Activated T-cell treated with anti-CD3 and anti-CD28 coated beads for 24 hours (primary cell): ENCODE measurements at places on chromosomes 4 and X.

DNA sequence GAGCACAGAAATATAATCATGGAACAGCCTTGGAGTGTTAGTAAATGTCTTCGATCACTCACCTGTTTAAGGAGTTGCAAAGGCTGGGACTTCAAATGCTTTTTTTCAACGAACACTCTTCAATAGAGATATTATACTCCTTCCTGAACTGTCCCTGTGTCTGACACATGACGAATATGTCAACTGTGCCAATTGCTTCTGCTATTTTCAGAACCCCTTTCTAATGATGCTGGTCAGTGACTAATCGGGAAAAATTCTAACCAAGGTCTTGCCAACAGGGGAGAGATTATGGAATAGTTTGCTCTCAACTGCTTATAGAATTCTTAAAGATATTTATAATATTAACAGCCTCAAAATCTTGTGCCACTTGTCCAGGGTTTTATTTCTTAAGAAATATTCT, 8.5 kb upstream of the KLHL34 start:
- DNase-seq = no peak

DNA sequence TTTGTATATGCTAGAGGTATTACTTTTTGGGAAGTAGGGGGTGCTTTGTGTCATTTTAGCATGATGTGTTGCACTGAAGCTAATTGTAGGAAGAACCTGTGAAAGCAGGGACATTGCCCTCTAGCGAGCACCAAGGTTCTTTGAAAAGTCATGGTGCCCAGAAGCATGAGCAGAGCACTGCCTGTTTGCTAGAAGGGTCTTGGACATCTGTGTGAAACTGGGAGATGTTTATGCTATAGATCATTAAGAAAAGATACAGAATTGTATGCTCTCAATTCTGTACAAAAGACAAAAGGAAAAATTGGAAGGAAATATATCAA, 14.7 kb downstream of the GRPR start:
- DNase-seq = no peak

- no peak for DNase-seq
These were observed 72.0 kb upstream of the MAGEB16 start for GRCh38 chrX:35726176-35726575.

DNA sequence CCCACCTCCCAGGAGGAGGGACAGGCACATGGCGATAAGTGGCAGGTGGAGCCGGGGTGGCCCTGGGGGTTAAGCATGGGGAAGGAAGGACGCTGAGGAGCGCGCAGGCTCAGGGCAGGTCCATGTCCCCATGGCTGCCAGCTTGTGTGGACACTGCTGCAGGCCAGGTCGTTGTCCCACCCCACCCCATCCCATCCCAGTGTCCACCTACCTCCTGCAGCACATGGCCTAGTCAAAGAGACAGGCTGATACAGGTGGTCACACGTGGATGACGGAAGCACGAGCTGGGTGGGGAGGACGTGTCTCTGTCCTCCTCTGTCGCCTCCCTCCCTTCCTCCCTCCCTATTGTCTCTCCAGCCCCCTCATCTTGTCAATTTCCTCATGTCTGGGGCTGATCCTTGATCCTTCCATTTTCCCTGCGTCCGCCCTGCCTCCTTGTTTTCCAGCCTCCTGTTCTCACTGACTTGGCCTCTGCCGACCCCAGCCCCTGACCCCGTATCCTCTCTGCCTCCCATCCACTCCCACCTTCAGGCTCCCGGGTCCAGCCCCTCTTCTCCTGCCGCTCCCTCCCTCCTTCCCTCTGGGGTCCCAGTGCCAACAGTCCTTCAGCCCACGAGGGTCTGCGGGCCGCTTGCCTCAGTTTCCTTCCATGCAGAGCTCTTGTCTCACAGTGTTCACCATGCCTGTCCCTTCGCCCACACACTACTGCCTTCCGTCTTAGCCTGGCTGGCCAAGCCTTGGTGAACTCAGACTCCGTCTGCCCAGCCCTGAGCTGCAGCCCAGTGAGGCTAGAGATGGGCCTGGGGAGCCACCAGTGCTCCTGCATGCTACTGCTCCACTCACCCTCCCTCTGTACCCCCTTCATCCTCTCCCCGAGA, 15.5 kb upstream of the ADD1 start:
- DNase-seq = no peak

DNA sequence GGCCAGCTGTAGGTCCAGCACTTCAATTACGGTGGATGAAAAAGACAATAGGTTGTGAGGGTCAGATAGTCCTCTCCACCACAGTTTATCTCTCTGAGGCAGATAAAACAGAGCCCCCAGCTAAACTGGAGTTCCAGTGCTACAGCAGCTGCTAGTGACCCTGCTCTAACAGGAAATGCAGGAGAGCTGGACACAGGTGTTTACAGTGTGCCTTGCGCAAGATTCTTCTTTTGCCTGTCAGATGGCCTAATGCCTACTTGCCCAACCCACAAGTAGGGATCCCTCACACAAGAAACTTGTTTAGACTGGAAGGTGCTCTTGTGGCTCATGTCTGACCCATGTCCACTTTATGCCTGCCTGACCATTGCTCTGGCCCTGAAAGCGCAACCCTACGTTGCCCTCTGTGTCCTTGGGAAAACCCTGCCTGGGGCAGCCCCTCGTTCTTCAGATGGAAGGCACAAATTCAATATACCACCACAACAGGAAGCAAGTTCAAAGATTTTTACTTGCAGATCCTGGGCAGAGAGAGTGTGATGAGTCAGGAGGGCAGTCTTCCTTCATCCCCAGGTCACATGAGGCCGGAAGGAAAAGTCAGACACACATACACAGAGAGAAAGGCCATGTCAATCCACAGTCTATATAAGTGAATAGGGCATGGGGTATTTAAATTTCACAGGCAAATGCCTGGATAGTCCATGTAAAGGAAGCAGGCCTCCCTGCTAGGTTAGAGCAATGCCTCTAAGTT, 105.1 kb upstream of the ADGRL3 start:
- no peak for DNase-seq

DNA sequence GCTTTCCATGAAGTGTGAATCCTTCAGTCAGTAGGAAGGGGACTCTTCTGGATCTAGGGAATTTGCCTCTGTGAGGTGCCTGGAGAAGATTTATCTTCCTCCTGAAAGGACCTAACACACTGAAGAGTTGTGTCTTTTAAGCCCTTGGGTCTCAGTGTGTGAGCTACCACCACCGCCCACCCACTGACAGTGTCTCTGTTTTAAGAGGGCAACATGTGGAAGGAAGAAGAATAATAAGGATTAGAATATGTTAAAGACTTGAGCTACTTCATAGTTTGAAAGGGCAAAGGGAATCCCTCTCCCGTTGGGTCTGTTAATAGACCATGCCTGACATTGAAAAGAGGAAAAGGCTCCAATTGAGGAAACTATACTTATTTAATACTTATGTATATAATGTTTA, 64.3 kb upstream of the TLR2 start:
- DNase-seq = no peak

DNA sequence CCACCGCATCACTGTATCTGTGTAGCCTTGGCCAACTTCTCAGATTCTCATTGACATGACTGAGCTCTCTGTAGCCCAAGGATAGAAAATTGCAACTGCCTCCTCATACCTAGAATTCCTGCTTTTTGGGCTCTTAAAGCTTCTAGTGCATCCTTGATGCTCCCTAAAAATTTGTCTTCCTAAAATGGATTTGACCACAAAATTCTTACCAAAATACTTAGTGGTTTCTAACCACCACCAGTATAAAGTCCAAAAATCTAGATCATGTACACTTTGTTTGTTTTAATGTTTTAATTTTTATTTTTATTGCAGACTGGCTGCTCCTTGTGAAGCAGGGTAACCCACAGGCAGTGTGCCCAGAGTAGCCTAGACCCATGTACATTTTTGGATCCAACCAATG, 75.5 kb downstream of the TBC1D9 start:
- no peak for DNase-seq

DNA sequence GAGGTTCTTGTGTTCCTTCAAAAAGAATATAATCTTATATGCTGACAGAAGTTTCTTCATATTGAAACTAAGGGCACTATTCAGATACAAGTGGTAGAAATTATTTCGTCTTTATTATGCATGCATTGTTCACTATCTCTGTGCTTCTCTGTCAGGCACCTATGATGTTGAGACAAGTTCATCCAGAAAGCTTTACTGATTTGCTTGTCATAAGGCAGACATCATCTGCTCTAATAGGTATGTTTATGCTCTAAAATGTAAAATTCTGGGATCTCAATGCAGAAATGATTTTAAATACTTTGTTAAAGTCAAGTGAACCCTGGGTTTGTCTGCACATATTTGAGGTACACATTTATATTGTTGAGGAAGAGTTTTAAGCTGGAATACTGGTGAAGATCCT, 3.6 kb downstream of the UGT2B11 start:
- no peak for DNase-seq

GRCh38 chr4:48356355-48356754, 15.0 kb downstream of the SLAIN2 start:
- DNase-seq = no peak

DNA sequence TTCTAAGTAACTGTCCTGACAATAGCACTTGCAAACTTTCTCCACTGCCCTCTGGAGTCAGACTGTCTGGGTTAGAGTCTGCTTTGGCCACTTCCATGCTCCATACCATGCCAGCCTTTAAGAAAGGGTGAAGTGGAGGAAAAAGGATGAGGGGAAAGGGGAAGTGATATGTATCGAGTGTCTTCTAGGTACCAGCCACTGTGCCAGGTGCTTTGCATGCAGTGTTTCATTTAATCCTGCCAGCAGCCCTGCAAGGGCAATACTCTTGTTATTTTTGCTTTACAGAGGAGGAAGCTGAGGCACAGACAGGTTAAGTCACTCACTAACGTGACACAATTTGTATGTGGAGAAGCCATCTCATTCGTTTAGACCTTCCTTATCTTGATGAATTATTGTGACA, 55.6 kb downstream of the RTL9 start:
- no peak for DNase-seq

DNA sequence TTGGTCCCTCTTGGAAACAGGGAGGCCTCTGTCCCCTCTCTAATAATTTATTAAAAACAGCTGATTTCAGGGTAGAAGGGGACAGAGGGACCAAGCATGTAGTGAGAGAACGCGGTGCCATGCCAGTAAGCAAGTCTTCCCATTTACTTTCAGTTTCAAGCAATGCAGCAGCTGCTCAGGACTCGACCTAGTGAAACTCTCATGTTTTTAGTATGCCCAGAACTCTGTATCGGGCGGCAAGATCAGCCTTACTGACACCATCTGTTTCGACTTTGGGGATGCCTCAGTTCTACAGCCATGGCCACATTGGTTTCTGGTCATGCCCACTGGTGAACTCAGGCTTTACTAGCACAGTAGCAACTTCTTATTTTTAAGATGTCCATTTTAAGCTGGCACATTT, 40.6 kb downstream of the ZNF81 start:
- no peak for DNase-seq

DNA sequence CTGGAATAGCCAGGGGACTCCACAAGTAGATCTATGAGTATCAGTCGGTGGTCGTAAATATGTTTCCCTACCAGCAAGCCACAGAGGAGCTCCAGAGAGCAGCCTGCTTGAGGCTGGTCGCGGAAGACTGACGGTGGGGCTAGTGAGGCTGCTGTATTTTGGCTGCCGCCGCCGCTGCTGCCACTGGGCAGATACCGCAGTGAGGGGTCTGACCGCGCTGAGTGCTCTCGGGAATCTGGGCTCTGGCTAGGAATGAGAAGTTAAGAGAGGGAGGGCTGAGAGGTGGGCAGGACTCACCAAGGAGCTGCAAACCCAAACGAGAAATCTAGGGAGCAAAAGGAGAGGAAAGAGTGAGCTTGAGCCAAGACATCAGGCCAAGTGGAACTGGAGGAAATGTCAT, at the start of gene EXOC1L:
Gene EXOC1L, plus strand, starts transcription at position 157 of the 400 bp plus-strand sequence. Its CDS starts 237 bp downstream, at position 394.
- no peak for DNase-seq

DNA sequence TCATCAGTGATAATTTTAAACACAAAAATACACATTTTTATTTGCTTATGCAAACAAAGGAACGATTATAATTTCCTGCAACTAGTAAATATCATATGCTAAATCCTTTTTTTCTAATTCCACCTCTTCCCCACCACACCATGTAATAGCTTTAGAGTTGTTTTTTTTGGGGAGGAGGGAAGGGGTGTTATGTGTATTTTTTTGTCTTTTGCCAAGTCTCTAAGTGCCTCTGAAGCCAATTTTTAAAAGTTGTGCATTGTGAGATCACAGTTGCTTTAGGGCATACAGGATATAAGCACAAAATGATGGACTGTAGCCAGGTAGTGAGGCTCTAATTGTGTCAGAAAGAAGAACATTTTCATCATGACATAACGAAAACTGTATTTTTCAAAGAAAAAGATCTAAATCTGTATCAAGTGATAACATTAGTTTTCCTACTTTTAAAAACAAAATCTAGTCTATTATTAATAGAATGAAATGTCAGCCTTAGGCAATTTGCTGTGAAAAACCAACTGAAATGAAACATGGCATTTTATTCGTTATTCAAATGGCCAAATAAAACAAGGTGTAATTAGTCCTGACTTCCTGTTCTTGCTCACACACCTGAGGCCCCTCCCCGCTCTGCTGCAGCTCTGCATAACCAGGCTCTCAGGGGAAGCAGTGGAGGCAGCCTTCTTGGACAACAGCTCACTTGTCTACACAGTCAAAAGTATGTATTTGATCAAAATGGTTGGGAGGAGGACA, 157.4 kb downstream of the PALLD start:
- no peak for DNase-seq

GRCh38 chrX:68114573-68115129, 318.6 kb downstream of the OPHN1 start:
- no peak for DNase-seq

- DNase-seq = no peak
These were observed 56.6 kb upstream of the PACRGL start for GRCh38 chr4:20643631-20644030.

DNA sequence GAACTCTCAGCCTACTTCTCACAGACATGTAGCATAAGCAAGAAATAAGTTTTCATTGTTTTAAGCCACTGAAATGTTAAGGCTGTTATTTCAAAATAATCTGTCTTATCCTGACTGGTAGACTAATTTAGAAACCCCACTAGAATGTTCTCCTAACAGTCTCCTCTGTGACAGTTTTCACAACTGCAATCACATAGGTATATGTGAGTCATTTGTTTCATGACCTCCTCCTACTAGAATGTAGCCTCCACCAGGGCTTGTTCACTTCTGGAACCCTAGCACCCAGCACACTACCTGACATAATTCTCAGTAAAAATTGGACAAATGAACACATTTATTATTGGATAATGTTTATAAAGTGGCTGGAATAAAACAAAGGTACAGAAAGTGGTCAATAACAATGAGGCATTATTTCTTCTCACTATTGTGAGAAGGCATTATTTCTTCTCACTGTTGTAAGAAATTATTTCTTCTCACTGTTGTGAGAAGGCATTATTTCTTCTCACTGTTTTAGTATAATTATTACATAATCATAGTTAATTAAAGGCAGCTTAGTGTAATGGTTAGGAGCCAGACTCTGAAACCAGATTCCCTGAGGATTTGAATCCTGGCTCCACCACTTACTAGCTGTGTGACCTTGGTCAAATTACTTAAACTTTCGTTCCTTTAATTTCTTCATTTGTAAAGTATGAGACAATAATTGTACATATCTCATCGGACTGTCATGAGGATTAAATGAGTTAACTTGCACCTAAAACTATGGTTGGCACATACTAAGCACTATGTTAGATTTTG, 251.5 kb downstream of the RASL11B start:
- no peak for DNase-seq

DNA sequence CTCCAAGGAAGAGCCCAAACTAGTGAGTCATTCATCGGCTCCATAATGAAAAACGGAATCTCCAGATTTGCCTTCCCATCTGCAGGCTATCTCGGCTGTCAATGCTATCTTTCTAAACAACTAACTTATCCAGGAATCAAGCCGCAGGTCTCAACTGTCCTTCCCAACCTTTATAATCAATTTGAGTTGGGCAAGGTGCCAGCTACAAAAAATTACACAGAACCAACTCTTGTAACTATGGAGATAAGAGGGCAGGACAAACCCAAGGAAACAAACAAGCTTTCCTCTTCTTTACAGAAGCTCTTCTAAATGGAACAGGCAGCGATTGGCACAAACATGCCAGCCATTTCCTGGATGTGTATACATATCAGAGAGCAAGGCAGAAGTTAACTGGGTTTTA, 61.2 kb upstream of the RAI2 start:
- DNase-seq = no peak
